ENCODE measurements at places on chromosomes 11 and 22.

GRCh38 chr11:44090539-44090938 lies 4.9 kb upstream of the EXT2 start:
- DNase-seq = no peak

- no peak for DNase-seq
Measured at GRCh38 chr22:48045369-48045768, 1282.9 kb downstream of the TBC1D22A start.

DNA sequence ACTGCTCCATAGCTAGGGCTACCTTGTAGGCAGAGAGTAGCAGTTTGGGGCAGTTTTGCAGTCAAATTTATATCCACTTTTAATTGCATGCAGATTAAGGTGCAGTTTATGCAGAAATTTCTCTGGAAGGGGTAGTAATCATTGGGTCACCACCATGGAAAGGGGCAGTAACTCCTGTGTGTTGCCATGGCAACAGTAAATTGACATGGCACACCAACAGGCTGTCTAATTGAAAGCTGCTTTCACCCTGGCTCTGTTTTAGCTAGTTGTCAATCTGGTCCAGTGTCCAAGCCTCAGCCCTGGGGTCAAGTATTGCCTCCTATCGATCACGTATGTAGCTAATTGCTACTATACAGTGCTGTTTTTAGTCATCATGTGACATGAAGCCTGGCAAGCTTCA lies 786.1 kb upstream of the CNTN5 start:
- no peak for DNase-seq

DNA sequence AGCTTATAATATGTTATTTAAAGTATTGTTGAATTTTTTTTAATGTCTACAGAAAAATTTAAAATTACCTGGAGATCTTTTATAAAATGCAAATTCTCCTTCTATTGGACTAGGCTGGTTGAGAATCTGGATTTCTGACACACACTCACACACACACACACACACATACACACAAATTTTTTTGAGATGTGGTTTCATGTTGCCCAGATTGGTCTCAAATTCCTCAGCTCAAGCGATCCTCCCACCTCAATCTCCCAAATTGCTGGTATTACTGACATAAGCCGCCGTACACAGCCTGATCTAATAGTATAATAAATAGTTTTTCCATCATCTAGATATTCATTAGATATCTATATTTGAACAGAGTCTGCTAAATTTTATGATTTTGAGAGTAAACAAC lies 4.5 kb upstream of the RFPL1 start:
- no peak for DNase-seq

DNA sequence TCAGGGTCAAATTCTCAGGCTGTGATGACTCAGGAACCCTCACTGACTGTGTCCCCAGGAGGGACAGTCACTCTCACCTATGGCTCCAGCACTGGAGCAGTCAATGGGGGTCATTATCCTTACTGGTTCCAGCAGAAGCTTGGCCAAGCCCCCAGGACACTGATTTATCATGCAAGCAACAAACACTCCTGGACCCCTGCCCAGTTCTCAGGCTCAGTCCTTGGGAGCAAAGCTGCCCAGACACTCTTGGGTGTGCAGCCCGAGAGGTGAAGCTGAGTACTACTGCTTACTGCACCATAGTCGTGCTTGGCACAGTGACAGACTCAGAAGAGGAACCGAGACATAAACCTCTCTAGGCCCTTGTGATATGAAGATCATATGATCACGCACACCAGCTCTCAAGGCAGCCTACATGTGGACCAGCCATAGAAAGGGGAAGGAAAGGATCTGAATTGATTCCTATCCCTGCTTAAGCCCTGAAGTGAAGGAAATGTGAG lies 58.2 kb downstream of the ZNF280B start:
- no peak for DNase-seq
